Left hindlimb (tissue), 1 donor: ENCODE measurements at places on chromosomes 3 and 15.

GRCh38 chr15:69958496-69959084, 139.1 kb downstream of the TLE3 start:
- no peak for DNase-seq

- no peak for DNase-seq
Observed at GRCh38 chr3:44179246-44179645, 62.4 kb upstream of the TOPAZ1 start.

GRCh38 chr3:10242182-10243065, 5.8 kb upstream of the TATDN2 start:
- no peak for DNase-seq

DNA sequence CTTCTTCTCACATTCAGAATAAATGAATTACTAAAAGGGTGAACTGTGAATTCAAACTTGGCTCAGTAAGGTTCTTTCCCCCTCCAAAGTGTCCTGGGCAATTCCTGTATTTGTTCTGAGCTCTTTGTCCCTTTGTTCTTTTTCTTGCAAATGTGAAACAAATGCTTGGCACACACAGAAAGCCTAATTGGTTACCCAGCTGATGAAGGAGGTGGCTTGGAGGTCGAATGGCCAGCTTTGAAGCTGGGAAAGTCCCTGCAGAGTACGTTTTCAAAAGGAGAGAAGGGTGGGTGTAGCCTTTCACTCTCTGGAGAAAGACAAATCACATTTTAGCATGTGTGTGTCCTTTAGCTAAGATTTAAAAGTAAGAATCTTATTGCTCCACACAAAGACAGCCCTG, 154.4 kb downstream of the PEX5L start:
- no peak for DNase-seq

DNA sequence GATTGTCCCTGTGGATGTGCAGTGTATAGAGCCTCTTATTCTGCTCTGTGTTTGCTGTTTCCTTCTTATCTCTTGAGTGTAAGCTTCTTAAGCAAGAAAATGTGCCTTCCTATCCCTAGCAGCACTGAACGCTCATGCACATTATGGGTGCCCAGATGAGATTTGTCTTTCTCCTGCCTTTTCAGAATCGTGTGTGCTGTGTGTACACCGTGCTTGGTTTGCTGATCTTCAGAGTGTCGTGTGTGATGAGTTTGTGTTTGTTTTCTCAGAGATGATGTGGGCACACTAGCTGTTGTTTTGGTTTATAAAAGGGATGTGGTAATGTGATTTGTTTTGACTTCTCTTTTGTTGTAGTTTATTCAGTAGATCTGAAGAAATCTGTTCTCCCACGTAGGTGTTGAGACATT, 19.7 kb downstream of the GPR171 start:
- DNase-seq: no peak

- no peak for DNase-seq
Observed at GRCh38 chr3:186890911-186891310, 39.4 kb upstream of the ST6GAL1 start.
